ENCODE measurements at places on chromosomes 1 and 21.

GRCh38 chr1:205858141-205858961, 8.4 kb upstream of the PM20D1 start:
- no peak for DNase-seq

- peak; percentile 33 for DNase-seq
These were observed at the start of gene DMAP1 for GRCh38 chr1:44213222-44214112. Gene DMAP1, plus strand, starts transcription at chr1:44213471. Its CDS starts 283 bp downstream, at chr1:44213754.

DNA sequence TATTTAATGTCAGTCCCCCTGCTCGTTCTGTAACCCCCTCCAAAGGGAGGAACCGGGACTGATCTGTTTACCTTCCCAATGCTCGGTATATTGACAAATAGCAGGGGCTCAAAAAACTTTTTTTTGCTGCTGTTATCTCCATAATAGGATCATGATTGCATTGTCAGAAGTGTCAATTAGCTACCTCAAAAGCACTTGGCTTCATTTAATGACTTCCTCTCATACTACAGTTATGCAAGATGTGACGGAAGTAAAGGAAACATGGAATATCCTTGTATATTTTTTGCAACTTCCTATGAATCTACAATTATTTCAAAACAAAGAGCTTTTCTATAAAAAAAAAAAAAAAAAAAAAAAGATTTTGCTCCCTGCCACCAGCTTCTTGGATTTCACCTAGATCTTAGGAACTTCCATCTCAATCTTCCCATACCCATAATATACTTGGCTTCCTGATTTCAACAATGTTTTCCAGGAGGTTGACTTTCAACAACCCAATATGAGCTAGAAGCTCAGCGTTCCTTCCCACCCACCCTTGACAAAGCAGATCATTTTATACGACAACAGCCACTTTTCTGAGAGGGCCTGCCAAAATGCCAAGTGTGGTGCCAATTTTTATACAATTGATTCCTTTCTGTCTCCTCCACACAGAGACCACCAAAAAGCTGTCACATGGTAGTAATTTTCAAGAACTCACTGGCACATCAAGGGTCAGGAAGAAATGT, 71.7 kb downstream of the SETD4 start:
- DNase-seq: no peak

DNA sequence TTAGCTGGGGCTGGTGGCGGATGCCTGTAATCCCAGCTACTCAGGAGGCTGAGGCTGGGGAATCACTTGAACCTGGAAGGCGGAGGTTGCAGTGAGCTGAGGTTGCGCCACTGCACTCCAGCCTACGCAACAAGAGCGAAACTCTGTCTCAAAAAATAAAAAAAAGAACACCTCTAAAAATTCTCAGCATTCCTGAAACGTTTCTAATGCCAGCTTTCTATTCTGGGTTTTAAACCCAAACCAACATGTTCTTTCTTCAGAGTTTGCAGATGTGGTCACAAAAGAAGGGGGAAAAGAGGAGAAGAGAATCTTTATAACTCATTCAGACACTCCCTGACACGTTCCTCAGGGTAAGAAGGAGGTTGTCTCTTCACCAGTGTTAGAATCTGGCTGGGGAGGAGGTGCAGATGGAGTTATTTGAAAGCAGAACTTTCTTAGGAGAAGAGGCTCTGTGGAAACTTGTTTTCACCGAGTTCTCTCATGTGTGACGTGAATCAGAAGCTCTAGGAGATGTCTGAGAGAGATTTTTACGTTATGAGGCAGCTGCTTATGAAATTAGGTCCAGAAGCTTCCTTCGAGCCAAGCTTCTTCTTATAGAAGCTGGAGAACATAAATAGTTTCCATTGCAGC, 17.8 kb upstream of the CNR2 start:
- DNase-seq: peak; percentile 98

- no peak for DNase-seq
These were observed 2.6 kb upstream of the C1orf174 start for GRCh38 chr1:3902571-3903091.

GRCh38 chr1:10862743-10863335, 66.4 kb upstream of the CASZ1 start:
- no peak for DNase-seq

DNA sequence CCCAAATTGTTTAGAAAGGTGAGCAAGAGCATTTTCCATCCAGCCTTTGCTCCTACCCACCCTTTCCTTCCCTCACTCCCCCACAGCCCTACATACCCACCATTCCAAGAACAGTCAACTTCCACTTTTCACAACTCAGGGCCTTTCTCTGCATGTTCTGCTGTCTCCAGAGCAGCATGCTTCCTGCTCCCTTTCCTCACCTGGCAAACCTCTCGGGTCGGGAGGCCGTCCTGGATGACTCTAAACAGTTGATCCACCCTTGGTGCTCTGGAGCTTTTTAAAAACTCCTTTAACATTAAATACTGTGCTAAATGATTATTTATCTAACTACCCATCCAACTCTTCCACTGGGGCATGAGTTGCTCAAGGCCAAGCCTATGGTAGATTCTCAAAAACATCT, 200.6 kb downstream of the SETD4 start:
- no peak for DNase-seq

GRCh38 chr21:33839806-33840205, 75.8 kb downstream of the ATP5PO start:
- no peak for DNase-seq

GRCh38 chr1:1784933-1785332, 6.7 kb upstream of the NADK start:
- DNase-seq: no peak

- DNase-seq: no peak
These were observed 20.0 kb upstream of the DISP1 start for GRCh38 chr1:222794656-222795474.

- no peak for DNase-seq
These were observed 49.5 kb downstream of the CHODL start for GRCh38 chr21:18294100-18294499.

DNA sequence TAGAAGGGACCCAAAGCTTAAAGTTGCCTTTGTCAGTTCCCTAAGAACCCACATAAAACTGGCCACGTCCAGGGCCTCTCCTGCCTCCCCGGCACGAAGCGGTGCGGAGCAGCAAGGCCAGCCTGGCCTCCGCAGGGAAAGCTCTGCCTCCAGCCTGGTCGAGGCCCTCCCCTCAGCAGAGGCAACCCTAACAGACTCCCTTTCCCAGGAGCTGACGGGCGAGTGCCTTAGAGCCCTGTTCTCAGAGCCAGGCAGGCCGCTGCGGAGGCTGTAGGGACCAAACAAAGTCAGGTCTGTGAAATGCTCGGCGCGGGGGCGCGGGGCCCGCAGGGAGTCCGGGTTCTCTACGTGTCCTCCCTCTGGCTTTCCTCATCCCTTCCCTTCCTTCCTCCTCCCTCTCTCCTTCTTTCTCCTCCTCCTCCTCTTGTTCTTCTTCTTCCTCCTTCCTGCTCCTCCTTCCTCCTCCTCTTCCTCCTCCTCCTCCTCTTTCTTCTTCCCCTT, 40.7 kb downstream of the RIPK4 start:
- no peak for DNase-seq

- no peak for DNase-seq
These were observed 28.1 kb downstream of the RNF187 start for GRCh38 chr1:228515200-228515834.

GRCh38 chr1:16315437-16315836, 36.8 kb downstream of the FBXO42 start:
- no peak for DNase-seq

- DNase-seq: no peak
These were observed 32.3 kb downstream of the EEIG2 start for GRCh38 chr1:108592030-108592759.

DNA sequence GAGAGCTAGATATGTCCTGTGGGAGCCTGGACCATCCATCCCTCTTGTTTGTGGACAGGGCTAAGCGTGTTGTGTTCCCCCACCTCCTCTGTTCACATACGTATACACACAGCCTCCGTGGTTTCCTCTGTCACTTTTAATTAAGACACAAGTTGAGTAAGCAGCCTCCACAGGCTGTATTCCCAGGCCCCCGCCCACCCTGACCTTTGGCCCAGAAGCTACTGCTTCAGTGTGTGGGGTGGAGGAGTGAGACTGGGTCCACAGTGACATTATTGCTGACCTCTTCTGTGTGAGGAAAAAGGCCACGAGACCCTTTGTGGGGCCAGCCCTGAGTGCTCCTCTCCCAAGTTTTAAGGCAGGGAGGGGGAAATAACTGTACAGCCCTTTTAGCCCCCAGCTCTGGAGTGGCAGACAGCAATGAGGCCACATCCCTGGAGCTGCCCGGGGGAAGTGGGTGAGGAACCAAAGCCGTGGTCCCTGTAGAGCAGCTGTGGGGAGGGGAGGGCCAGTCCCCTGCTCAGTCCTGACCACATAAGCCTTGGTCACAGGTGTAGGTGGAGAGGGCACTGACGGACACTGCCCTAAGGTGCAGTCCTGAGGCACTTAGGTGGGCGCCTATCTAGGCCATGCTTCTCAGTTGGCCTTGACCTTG, 4.4 kb downstream of the ELOVL1 start:
- DNase-seq: no peak

DNA sequence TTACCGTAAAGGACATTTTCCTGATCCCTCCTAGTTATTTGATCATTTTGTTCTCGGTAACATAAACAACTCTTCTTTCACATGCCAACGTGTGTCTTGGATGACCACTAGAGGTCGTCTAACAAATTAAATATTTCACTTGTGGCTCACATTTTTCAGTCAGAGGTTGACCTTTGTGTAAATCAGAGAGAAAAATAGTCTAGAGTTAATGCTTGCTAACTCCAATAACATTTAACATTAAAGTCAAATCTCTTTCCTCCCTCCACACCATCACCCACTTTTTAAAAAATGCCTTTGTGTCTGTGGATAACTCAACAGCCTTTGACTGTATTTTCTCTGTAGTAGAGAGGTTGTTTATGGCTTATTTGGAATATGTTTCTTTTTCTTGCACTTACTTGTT, 220.5 kb upstream of the B3GALT2 start:
- DNase-seq: no peak

DNA sequence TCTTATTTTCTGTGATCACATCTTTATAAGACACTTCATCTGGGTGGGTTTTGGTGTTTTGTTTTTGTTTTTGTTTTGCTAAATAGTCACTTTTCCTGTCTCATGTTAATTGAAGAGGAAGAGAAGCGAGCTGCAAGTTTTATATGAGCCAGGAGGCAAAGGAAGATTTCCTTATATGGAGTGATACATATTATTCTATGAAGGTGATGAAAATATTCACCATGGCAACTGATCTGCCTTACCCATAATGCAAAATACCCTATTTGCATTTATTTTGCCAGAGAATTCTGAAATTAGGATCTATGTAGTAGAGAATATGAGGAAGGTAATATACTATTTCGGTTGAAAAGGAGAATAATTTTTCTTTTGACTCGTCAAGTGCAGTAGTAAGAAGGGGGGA, 13.9 kb downstream of the CXADR start:
- DNase-seq: no peak

- DNase-seq: peak; percentile 57
These were observed 48.0 kb downstream of the ACTN2 start for GRCh38 chr1:236734141-236734765.

Measured in epithelial cell of proximal tubule (primary cell).